ENCODE measurements at places on chromosomes 16 and 17.

DNA sequence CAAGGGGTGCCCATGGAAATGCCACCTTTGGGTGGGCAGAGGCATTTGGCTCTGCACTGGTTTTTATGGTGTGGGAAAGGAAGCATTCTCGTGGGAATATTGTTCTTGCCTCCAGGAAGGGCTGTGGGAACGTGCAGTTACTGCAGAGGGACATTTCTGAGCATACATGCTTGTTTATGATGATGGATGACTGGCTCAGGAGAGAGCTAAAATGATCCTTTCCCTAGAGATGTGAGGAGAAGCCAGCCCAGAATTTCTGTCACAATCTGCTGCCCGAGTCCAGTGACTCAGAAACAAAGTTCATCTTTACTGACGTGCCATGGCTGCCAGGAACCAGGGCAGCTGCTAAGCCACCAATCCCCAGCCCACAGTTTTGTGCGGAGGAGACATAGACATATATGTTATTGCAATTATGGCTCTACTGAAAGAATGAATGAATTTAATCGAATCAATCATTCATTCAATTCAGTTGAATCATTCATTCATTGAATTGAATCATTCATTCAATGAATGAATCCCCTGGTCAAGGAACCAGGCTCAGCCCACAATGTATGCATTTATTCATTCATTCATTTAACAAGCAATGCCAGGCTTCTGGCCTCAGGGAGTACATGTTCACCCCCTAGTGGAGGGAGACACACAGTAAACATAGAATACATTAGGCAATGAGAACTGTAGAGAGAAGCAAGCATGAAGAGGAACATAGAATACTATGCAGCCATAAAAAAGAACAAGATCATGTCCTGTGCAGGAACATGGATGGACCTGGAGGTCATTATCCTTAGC, 414.4 kb upstream of the HSBP1 start:
- no peak for DNase-seq

DNA sequence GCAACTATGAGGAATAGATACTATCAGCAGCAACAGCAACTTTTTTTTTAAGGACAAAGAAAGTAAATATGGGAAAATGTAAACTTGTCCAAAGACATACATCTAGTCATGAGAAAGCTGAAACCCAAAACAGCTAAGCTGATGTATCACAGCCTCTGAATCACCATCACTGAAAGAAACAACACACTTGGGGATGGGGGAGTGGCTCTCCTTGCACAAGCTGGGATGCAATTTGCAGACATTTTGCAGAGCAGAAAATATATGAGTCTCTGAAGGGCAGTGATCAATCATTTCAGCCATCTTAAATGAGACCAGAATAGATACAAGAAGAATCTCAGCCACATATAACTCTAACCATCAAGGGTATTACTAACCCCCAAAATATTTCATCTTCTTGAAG, 79.1 kb downstream of the GRIN2A start:
- no peak for DNase-seq

- DNase-seq = no peak
These were observed 86.8 kb downstream of the CDYL2 start for GRCh38 chr16:80717611-80718010.

DNA sequence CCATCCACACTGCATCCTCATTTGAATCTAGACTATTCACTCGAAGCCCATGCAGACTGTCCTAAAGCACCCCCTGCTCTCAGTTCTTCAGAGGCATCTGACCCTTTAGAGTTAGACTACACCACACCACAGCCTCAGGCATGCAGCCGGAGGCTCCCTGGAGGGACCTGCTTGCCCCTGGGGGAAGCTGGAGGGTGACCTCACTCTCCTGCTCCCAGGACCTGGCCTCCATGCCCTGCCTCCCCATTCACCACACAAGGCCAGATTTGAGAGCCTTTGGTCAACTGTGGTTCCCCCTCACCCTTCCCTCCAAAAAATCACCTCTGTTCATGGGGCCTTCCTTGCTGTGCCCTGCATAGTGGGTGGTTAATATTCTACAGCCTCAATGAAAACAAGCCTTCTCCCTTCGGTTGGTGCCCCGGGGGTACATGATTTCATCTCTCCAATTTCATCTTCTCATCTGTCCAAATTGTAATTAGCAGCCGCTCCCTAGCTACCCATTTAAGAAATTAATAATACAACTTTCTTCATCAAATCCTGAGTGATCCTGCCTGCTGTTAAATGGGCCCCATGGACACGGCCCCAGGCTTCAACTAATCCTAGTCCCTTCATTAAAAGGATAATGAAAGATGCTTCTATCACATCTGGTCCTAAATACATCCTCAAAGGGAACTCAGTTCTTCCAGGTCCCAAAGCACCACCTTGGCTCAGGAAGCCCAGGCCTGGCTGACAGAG, 24.4 kb downstream of the ABCC12 start:
- DNase-seq = no peak

DNA sequence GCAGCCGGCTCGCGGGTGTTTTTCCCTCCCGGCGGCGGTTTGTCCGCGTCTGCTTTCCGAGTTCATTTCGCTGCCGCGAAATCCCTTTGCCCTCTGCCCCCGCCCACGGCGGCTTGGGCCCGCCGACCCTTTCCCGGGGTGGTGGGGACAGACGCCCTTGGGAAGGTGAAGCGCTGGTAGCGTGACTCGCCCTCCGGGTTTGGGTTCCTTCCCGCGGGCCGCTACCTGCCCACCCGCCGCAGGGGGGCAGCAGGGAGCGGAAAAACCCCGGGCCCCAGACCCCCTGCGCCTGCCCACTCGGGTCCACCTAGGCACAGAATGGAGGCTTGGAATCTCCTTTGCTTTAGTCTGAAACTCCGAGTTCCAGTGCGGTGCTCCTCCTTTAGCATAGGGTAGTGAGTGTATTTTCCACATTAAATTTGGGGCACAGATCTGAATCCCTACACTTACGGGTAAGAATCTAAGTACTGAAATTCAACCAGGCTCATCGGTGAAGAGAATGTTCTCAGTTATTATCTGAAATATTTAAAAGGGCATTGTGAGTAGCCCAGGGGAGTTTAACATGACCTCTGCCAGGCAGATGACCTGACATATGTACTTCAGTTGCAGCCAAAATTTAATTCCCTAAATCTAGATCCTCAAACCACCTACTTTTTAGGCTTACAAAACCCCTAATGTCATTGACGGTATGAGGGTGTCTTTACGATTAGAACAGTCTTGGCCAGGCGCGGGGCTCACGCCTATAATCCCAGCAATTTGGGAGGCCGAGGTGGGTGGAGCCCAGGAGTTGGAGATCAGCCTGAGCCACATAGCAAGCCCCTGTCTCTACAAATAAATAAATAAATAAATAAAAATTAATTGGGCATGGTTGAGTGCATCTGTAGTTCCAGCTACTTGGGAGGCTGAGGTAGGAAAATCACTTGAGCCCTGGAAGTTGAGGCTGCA, 1.0 kb downstream of the NME2 start:
- peak; percentile 72 for DNase-seq
